Gastroesophageal sphincter (tissue), 4 donors: ENCODE measurements at places on chromosomes 5 and 9. TPM values are rescaled to one million over a fixed set of nuclear protein-coding genes. Genes with fewer than 3 reads are reported as not detected.

GFI1B gene
- not detected for total RNA-seq

TRIM36 gene
- 9.7 TPM for total RNA-seq

PRRC2B gene
- total RNA-seq, result 198 TPM

EIF4EBP3 gene
- 1.8 TPM for total RNA-seq

CD274 gene
- total RNA-seq, result 0.73 TPM

TLE4 gene
- 55.7 TPM for total RNA-seq

FIBCD1 gene
- total RNA-seq, result not detected
